NCI-H2029 treated with DMSO at 0.1 percent for 48 hours (cell line): ENCODE measurements at places on chromosomes 2 and 18.

DNA sequence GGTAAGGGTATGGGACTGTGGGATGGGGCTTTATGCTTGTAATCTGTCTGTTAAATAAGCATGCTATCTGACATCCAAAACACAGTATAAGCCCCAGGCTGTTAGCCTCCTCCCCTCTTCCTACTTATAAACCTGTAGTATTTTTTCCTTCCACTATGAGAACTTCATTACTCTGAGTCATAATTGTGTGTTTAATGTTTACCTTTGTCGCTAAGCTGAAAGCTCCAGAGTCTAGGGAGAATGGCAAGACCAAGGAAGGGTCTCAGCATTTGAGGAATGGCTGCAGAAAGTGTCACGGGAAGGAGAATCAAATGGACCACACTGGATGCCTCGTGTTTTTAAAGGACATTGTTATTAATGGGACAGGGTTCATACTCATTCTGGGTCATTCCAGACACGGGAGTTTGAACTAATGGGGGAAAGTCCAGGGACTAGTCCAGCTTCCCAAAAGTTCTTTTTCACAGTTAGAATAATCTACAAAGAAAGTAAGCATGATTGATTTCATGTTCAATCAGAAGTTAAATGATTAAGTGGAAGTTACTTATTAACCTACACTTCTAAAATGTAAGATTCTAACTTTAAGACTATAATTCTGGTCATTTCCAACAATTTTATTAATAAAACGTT is 292.2 kb downstream of the AFF3 start:
- no peak for DNase-seq

GRCh38 chr18:63570721-63571120 is 16.4 kb upstream of the SERPINB13 start:
- DNase-seq = no peak

GRCh38 chr2:208012449-208012848 is 12.9 kb downstream of the PLEKHM3 start:
- DNase-seq = no peak

DNA sequence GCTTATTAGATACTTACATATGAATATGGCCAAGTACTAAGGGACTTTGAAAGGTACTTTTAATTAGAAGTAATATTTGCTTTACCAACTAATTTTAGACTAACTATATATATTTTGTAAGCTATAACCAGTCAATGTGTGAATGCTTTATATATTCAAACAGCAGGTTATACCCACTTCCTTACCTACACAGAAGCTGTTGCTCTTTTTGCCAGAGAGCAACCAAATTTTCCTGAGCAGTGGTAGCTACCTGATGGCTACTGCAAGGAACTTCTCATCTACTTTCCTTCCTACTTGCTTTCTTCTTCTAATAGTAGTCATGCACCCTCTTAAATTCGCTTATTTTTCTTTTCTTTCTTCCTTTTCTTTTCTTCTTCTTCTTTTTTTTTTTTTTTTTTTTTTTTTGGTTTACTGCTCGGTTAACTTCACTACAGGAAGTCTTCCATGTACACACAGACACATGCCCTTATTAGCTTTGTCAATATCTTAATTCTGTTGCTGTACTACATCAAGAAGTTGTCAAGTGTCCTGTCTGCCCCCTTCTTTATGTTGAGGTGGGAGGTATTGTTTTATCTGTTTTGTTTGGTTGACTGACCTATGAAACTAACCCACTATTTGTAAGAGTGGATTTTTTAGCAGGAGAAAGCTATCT is 95.0 kb downstream of the EPC2 start:
- DNase-seq = no peak

- no peak for DNase-seq
Measured at GRCh38 chr18:24021505-24021904, 7.0 kb downstream of the TTC39C start.

GRCh38 chr18:75049455-75049789 is 159.5 kb downstream of the PTGR3 start:
- DNase-seq = no peak

DNA sequence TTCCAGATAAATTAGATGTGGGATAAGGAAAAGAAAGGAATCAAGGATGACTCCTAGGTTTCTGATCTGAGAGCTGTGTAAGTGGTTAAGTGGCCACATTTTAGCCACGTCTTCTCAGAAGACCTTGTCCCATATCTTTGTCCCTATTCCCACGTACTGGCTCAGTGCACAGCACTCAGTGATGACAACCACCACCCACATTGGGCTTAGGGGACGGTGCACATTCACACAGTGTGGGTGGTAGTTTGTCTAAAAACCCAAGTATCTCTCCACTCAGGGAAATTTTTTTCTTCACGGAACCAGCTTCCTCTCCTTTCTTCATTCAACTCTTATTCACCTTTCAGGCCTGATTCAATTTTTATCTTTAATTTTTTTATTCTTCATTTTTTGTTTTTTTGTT is 30.6 kb upstream of the GCC2 start:
- DNase-seq = no peak

GRCh38 chr2:206011795-206012194 is 74.2 kb downstream of the INO80D start:
- no peak for DNase-seq

DNA sequence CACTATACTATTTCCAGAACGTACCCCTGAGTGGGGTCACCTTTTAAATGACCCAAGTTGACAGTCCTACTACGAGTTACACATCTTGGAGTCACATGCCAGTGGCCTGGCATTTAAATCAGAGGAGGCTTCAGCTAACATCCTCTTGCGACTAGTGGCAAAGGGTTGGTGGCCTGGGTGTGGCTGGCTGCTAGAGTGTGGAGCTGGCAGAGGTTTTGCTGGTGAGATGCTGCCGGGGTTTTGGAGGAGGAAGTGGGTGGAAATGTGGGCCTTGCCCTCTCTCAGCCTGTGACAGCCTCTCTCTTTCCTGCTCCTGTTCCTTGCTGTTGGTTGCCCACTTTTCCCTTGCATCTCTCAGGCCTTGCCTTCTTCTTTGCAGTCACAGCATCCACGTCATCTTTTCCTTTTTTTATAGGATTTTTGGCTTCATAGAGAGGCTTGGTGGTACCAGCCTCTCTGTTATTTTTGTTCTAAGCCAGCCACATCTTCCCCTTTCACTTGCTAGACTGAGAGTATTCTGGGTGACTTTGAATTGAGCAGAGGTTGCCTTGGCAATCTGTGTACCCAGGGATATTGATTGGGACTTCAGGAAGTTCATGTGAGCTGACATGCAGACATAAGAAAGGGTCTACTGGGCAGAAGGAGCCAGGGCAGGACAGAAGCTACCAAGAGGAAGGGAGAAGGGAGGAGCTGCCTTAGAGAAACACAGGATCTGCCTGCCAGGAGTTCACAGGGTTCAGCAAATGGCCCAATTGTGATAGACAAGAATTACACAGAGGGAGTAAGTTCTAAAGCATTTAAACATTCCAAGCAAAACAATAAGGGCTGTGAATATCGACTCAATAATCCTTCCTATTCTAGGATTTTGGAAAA is 55.4 kb downstream of the CDC42EP3 start:
- no peak for DNase-seq

DNA sequence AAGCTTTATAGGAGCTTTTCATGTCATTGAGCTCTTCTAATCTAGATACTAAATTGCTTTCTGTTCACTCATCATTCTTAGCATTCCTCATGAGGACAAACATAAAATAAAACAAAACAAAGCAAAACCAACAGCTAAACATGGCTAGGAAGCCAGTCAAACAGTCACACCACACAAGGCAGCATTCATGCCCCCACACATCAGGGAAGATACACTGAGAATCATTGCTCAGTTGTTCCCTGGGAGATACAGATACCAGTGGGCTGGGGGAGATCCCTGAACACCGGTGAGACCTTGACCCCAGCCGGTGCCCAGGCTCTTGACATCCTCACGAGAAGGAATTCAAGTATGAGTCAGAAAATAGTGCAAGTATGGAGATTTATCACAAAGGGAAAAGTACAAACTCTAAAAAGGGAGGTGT is 177.9 kb upstream of the ARL4C start:
- DNase-seq = no peak

- no peak for DNase-seq
Measured at GRCh38 chr2:241788572-241788971, 11.9 kb downstream of the GAL3ST2 start.

- DNase-seq = no peak
Measured at GRCh38 chr18:37238282-37239108, 327.1 kb downstream of the CELF4 start.

- no peak for DNase-seq
Measured at GRCh38 chr18:55732227-55733106, 144.5 kb upstream of the TCF4 start.

DNA sequence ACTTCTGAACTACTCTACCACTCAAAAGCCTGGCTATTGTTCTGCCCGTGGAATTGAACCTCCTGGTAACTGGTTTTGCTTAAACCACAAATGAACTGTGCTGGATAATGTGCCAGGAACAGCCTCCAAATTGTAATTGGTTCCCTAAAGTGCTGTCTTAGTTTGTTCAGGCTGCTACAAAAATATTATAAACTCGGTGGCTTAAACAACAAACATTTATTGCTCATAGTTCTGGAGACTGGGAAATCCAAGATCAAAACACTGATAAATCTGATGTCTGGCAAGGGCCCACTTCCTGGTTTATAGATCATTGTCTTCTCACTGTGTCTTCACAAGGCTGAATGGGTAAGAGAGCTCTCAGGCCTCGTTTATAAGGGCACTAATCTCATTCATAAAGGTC is 149.2 kb upstream of the NCKAP5 start:
- peak; percentile 3 for DNase-seq
